ENCODE measurements at places on chromosomes 16 and 17. TPM values are rescaled to one million over a fixed set of nuclear protein-coding genes. Genes with fewer than 3 reads are reported as not detected.

- DNase-seq = peak; percentile 52
These were observed 16.5 kb downstream of the CNTNAP1 start for GRCh38 chr17:42698736-42699414.

GRCh38 chr16:27436065-27436464 lies 34.1 kb downstream of the IL21R start:
- no peak for DNase-seq

DNA sequence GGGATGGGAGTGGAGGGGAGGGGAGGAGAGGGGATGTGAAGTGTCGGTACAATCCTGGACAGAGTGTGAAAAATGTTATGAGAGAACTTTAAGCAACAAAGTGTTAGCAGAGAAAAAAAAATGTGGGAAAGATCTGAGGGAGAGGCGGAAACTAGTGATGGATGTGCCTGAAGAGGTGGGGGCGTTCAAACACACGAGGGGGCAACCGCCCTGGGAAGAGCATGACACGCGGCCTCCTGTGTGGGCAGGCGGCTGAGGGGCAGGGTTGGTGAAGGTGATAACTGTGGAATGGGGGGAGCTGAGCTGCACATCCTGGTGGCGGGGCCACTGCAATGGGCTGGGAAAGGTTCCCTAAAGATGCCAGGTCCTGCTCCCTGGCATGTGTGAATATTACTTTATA lies 30.1 kb downstream of the IFT140 start:
- DNase-seq = no peak

DNA sequence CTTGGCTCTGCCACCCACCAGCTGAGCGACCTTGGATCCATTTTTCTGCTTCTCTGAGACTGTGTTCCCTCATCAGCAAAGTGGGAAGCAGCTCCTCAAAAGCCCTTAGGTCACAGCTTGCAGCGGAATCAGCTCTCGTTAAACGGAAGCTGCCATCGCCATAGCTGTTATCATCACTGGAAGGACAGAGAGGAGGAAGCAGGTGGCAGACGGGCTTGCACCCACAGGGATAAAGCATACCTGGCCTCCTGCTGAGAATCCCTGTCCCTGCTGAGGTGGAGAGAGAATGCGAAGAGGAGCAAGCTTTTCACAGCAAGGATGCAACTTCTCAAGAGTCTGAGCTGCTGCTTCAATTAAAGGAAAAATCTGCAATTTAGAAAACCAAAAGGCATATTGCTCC lies 106.6 kb downstream of the CLEC16A start:
- DNase-seq = no peak

CTRB2 gene
- total RNA-seq = not detected

DNA sequence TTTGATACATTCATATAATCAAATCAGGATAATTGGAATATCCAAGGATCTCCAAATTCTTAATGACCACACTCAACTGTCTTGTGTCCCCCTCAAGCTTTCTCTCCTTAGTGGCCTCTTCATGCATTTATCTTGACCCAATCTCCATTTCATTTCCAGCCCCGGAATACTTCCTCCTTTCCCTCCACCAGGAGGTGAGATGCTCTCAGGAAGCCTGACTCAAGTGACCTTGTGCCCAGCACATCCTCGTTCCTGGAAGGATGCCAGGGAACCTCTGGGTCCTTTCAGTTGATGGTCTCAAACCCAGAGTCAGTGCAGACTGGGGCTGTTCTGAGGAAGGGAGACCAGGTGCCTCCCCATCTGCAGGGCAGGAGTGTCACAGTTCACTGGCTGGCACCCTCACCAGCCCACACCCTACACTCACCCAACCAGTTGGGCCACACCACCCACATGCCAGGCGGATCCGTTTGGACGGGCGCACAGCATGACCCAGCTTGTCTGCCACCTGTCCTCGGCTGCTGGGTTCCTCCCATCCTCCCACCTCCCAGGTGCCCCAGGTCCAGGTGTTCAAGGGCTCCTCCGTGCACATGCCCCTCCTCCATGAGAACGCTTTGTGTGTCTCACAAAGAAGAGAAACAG lies 14.0 kb upstream of the EMP2 start:
- DNase-seq = peak; percentile 71

ODAD4 gene
- total RNA-seq = 0.98 TPM

DNA sequence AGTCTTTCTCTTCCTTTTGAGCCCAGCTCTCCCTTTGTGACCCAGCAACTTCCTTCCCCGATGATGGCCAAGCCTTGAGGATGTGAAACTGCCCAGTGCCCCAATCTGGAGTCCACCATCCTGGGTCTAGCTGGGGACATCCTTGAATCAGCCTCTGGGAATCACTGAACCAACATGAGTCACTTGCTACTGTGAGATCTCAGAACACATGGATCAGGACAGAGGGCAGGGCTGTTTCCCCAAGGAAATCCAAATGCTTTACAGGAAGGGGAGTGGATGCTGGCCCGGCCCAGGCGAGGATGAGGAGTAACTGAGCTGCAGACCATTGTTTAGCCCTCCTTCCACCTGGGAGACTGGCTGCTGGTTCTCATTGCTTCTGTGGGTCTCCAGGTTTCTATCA lies 547.6 kb downstream of the WWOX start:
- no peak for DNase-seq

DNA sequence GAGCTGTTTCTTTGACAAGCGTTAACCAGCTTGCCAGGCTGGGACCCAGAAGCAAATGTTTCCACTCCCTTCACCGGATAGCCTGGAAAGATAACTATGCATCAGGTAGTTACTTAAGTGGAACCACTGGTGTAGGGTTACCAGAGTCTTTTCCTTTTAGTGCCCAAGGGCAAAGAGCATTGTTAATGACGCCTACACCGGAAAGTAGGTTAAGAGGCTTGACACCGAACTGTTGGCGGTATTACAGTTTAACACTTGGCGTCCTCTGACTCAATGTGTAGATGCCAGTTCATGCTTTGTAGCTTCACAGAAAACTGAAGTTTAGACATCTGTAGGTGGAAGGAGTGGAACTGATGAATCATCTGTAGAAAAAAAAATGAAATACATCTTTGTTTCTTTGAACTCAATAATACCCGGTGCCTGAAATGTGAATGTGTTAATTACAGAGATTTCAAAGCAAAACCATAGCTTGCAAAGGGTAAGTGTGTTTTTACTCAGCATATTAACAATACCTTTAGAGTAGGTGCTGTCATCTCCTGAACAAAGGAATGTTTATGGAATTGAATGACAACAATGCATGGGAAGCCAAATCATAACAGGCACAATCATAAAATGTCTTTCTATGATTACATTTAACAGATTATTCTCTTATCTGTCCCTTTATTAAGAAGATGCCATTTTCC lies 426.7 kb upstream of the SALL1 start:
- DNase-seq = no peak

CDH5 gene
- not detected for total RNA-seq

- DNase-seq = no peak
These were observed 17.7 kb downstream of the SLC7A5 start for GRCh38 chr16:87851601-87852000.

DNA sequence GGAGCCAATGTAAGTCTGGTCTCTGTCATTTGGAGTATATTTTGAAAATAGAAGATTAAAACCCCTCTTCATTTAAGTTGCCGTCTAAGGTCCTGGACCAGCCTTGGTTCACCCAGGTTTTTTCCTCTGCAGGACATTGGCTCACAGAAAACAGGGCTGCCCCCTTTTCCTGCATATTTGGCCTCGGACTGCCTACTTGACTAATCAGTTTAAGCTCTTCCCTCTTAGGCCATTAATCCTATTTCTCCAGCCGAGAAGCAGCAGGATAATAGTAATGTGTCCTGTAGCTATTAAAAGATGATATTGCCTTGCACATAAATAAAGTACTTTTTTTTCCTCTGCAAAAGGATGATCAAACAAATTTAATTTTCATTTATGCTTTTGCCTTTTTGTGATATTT lies 52.1 kb downstream of the PRKCA start:
- DNase-seq = no peak

DNA sequence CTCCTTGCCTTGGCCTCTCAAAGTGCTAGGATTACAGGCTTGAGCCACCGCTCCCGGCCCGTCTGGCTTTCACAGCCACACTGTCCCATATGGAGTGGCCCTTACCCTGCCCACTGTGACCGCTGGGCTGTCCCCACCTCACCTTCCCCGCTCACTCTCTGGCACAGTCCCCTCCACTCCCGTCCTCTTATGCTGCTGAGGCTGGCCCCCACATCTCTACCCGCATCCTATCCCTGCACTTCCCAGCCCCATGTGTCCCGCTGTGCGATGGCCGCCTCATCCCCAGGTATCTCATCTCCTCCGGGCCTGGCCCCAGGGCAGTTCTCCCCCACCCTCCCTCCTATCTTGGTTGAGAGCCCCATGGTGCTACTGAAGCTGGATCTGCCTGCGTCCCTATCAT lies 93.2 kb downstream of the PGS1 start:
- no peak for DNase-seq

DNA sequence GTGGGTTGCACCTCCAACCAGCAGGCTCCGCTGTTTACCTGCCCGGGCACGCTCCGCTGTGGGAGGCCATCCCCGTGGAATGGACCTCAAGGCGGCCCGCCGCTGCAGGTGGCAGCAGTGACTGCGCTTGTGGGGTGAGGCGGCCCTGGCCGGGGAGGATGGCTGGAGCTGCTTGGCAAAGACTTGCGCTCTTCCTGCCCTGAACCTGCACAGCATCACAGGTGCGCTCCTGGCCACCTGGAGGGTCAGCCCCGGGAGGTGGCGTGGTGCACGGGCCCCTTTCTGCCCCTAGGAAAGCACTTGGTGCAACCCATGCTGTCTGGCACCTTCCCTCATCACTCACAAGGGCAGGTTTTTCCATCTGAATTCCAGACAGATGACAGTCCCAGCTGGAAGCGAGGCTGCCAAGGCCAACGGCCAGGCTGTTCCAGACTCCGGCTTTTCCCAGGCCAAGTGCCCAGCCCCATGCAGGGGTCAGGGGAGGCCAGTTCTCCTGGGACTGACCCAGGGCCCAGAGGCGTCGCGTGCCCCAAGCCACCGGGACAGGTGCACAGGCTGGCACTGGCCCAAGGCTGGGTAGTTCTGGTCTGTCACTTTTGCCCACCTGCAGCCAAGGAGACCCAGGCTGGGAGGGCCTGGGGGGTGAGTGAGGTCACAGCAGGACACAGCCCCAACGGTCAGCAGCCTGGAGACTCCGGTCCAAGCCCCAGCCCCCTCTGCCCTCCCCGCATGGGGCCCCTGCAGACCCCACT lies 13.3 kb downstream of the UTS2R start:
- peak; percentile 81 for DNase-seq

DNA sequence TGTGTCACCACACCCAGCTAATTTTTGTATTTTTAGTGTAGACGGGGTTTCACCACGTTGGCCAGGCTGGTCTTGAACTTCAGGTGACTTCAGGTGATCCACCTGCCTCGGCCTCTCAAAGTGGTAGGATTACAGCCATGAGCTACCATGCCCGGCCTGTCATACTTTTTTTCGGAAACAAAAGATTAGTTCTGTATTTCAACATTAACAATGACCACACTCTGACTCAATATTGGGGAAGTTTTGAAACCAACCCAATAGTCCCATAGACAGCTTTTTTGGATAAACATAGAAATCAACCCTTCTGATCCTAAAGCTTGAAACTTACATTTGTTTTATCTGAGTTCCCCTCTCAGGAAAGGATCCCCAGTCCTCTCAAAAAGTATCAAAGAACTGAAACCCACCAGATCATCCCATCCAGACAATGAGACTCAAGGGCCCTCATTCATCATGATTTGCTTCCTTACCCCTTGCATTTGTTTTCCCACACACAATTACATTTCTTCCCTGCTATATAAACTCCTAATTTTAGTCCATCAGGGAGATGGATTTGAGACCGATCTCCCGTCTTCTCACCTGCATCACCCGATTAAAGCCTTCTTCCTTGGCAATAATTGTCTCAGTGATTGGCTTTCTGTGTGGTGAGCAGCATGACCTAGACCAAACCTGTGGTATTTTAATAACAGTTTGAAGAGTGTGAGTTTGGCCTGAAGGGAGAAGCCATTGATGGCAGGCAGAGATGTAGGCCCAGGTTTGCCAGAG lies 7.2 kb upstream of the AGRP start:
- peak; percentile 32 for DNase-seq

TBX2 gene
- total RNA-seq = 8.5 TPM

COG8 gene
- total RNA-seq = 29.5 TPM

- DNase-seq = no peak
These were observed 43.9 kb downstream of the RAI1 start for GRCh38 chr17:17725011-17725751.

- DNase-seq = no peak
These were observed 1.2 kb upstream of the EFNB3 start for GRCh38 chr17:7703584-7704479.

ASPHD1 gene
- total RNA-seq = 2.0 TPM

DNA sequence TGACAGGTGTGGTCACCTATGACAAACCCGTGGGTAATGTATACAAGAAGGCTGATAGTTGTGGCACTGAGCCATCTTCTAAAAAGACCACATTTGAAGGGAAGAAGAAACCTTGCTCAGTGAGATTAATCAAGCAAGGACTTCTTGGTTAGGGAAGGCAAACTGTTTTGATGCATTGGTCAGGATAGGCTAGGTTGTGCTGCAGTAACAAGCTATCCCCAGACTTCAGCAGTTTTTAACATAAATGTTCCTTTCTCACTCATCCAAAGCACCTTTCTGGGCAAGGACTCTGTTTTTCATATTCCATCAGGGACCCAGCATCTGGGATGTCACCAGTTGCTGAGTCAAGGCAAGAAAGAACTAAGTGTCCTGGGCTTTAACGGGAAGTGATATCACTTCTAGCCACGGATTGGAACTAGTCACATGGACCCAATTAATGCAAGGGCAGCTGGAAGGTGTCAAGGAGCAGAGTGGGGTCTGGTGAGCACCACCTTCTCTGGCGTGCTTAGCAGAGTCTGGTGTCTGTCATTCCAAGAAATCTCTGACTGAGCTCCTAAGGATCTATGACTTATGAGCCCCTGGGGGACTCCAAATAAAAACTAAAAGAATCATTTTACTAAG lies 52.0 kb upstream of the CCL2 start:
- DNase-seq = no peak

KRT33B gene
- total RNA-seq = not detected

DNA sequence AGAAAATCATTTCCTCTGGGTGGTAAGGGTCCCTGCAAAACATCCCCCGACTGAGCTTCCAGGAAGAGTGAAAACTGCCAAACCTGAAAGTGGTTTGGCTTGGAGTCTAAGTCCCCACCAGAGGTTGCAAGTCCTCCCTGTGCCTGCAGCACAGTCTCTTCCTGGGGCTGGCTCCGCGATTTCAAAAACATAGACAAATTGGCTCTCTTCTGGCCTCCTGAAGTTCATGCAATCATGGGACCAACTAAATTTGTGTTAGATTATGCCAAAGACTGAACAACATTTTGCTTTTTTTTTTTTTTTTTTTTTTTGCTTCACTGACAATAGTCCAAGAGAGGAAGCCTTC lies 447.9 kb downstream of the CA10 start:
- DNase-seq = no peak

SNAI3 gene
- total RNA-seq = 0.46 TPM

DNA sequence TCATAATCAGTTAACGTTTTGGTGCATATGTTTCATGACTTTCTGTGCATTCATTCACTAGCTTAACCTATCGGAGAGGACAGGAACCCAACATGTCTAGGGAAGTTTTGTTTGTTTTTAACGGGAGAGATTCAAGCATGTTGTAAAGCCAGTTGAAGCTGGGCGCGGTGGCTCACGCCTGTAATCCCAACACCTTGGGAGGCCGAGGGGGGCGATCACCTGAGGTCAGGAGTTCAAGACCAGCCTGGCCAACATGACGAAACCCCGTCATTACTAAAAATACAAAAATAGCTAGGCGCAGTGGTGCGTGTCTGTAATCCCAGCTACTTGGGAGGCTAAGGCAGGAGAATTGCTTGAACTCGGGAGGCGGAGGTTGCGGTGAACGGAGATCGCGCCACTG lies 1.4 kb upstream of the TNRC6A start:
- no peak for DNase-seq

GRCh38 chr17:52276381-52277008 lies 118.0 kb upstream of the CA10 start:
- DNase-seq = no peak
